Activated CD4-positive, alpha-beta memory T cell treated with anti-CD3 and anti-CD28 coated beads for 36 hours (primary cell): ENCODE measurements at places on chromosomes 13 and 19.

- no peak for DNase-seq
Measured at GRCh38 chr19:16210168-16210567, 12.5 kb downstream of the AP1M1 start.

DNA sequence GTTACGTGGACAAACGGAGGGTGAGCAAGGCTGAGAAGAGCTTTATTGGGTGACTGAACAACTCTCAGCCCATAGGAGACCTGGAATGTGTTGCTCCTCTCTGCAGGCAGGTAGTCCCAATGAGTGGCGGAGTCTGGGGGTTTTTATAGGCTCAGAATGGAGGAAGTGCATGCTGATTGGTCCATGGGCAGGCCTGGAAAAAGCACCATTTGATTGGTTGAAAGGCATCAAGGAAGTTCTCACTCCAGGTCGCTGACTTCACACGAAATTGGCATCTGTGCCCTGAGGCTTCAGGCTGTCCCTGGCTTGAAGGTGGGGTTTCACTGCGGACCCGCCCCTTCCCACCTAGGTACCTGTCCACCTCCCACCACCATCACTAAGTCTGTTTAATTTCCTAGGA is 65.4 kb downstream of the SPATA13 start:
- DNase-seq = no peak

DNA sequence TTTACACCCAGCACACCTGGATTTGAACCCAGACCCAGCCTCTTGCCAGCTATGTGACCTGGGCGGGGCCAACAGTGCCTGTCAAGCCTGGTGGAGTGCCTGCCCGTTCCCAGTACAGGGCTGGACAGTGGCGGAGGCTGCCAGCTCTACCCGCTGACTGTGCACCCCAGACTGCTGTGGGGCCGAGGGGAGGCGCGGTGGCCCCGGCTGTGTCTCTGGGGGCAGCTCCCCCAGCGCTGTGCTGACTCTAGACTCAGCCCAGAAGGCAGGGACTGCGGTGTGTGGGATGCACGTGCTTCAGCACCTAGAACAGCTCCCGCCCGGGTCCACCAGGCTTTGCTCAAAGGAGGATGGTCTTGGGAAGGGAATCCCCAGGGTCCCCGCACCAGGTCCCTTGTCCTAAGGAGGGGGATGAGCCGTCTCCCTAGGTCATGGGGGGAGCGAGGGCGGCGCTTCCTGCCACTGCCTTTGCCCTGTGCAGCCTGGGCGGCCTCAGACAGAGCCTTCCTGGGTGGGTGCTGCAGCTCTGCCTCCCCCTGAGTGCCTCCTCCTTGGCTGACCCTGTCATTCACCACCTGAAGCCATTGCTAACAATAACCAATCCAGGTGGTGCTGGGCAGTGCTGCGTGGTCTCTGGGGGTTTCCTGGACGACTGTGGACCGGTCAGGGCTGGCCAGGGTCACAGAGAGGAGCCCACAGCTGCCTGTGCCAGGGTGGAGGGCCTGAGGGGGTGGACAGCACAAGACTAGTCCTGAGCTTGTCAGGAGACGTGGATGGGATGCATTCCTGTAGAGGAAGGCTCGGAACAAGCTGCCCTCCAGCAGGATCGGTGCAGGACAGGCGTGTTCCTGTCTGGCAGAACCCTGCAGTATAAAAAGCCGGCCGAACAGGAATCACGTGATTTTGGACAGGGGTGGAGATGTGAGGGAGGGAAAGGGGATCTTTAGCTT is 18.6 kb downstream of the TMEM255B start:
- no peak for DNase-seq

DNA sequence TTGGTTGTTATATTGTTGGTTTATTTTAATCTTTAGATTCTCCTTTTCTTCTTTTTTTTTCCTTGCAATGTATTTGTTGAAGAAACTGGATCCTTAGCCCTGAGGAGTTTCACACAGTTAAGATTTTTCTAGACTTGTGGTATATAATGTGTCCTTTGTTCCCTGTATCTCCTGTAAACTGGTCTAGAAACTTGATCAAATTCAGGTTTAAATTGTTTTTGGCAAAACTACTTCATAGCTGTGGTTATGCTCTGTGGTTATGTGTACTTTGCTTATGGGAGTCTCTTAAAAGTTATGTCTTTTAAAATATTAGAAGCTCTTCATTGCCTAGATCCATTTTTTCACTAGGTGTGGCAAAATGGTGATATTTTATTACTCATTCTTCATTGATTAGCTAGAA is 3.7 kb upstream of the MTRF1 start:
- DNase-seq = no peak

- DNase-seq = no peak
Measured at GRCh38 chr13:24075137-24075975, 85.2 kb upstream of the SPATA13 start.

GRCh38 chr19:29529646-29530539 is 4.1 kb downstream of the VSTM2B start:
- no peak for DNase-seq

DNA sequence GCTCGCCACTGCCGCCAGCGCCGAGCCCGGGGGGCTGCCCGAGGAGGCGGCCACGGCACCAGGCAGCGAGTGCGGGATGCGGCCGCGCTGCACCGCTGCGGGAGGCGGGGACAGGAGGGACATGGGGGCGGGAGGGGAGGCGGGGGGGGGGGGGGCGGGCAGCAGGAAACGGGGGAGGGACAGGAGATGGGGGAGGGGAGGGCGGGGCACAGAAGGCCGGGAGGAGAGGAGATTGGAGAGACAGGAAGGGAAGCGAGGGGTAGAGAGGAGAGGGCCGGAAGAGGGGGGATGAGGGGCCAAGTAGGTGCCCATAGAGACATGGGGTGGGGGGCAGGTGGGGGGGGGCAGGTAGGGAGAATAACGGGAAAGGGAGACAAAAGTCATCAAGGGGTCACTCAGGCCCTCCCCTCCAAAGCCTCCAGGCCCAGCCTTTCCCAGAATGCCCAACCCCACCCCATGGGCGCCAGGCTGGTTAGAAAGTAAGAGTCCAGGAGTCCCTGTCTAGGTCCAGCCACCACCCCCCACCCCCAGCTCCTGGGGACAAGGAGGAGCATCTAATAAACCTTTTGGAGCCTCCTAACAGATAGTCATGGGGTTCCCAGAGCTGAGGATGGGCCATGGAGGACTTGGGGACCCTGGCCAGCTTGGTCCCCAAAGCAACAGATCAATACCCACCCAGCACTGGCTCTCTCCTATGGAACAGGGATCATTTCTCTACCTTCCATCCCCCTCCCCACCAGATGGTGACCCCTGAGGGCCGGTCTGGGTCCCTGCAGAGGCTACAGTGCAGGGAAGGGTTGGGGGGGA is 9.5 kb downstream of the NR2F6 start:
- peak; percentile 55 for DNase-seq

DNA sequence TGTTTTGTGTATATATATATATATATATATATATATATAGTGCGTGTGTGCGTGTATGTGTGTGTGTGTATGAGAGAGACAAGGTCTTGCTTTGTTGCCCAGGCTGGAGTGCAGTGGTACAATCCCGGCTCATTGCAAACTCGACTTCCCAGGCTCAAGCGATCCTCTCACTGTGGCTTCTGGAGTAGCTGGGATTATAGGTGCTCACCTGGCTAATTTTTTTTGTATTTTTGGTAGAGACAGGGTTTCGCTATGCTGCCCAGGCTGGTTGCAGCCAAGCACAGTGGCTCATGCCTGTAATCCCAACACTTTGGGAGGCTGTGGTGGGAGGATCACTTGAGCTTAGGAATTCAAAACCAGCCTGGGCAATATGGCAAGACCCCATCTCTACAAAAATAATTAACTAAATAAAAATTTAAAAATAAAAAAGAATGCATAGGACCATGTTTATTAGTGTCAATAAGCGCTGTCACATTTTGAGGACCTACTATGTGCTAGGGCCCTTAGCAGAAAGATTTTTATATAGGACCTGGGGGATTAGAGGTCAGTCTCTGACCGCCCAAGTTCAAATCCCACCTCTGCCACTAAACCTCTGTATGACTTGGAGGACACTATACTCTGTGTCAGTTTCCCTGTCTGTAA is 1.8 kb downstream of the PVR start:
- no peak for DNase-seq

DNA sequence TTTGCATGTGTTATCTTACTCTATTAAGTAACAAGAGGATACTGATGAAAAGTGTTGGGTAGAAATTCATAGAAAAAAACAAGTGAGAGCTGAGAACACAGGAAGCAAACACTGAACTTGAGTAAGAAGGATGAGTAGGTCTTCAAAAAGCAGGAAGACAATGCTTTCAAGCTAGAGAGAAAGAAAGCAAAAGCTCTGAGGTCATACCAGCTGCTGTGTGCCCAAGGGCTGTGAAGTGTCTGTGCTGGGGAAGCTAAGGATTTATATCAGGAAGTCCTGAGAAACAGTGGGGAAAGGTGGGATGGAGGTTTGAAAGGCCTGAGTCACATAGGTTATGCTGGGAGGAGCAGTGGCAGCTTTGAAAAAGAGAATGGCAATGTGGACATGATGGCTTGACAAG is 145.5 kb upstream of the MAB21L1 start:
- no peak for DNase-seq

- DNase-seq = no peak
Measured at GRCh38 chr19:7682175-7682855, 1.7 kb downstream of the TRAPPC5 start.

DNA sequence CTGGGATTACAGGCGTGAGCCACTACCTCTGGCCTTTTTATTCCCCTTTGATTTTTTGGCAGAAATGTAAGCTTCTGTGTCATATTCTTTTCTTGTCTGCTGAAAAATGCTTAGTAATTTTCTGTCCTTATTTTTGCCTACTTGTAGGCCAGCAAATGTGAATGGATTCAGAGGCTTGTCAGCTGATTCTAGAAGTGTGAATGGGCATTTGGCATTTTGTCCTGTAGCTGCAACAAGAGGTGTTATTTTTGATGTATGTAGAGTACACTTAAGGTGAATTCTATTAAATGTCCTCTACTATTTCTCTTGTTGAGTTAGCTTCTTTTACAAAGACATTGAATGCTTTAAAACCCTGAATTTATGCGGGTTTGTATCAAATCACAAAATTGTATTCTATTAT is 50.0 kb downstream of the FRY start:
- DNase-seq = no peak

GRCh38 chr19:16374436-16374835 is 49.8 kb downstream of the KLF2 start:
- peak; percentile 45 for DNase-seq

DNA sequence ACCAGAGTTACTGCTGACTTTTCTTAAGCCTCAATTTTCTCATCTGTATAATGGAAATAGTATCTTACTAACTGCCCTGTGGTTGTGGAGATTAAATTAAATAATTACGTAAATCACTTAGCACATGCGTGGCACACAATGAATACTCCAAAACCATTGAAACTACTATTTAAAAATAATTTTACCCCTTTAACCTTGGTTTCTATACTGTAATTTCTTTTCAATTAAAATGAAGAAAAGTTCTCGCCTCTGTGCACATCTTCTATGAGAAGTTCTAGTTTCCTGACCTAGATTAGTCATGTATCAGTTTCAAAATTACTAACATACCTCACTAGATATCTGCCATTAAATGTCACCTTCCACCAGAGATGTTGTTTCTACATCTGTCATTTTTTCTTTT is 5.7 kb downstream of the SLITRK1 start:
- DNase-seq = no peak

DNA sequence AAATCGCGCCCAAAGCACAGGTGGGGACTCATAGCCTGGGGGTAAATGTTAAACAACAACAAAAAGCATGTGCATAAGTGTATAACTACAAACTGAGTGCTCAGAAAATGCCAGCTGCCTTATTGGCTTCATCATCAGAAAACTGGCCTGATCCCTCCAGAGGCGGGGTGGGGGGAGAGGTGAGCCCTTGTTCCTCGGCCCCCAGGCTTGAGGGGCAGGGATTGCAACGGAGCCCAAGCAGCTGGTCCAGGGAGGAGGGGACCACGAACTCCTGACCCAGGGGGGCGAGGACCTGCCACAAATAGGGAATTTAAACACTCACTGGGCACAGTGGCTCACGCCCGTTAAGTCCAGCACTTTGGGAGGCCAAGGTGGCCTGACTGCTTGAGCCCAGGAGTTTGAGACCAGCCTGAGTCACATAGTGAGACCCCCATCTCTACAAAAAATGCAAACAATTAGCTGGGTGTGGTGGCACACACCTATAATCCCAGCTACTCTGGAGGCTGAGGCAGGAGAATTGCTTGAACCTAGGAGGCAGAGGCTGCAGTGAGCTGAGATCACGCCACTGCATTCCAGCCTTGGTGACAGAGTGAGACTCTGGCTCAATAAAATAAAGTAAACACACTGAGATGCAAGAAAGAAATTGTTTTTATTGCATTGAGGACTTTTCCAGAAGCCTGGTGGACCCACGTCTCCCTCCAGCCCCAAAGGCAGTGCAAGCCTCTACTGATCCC is 8.7 kb downstream of the SIRT6 start:
- no peak for DNase-seq

- no peak for DNase-seq
Measured at GRCh38 chr13:112078879-112079531, 12.1 kb downstream of the SOX1 start.

GRCh38 chr13:94966422-94966955 is 254.1 kb upstream of the SOX21 start:
- DNase-seq = no peak

- DNase-seq = no peak
Measured at GRCh38 chr13:38366954-38367645, 17.4 kb downstream of the UFM1 start.

DNA sequence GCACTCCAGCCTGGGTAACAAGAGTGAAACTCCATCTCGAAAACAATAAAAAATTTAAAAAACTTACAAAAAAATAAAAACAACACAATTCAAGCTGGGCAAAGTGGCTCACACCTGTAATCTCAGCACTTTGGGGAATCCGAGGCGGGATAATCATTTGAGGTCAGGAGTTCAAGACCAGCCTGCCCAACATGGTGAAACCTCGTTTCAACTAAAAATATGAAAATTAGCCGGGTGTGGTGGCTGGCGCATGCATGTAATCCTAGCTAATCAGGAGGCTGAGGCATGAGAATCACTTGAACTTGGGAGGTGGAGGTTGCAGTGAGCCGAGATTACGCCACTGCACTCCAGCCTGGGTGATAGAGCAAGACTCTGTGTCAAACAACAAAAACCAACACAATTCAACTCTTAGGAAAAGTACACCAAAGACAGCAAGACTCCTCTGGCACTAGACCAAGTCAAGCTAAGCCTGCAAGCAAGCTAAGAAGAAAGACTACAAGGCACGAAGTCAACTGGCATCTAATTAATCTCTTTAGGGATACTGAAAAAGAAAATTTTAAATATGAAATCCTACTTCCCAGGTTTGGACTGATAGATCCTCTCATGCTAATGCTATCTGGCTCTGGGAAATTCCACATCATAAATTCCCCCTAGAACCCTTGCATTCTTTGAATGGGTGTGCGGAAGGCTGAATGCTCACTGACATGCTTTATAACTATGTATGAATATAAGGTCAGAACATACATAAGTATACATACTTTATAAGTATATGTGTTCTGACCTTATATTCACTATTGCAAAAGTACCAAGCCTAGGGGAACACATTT is 7.9 kb downstream of the PBX4 start:
- DNase-seq = no peak

- DNase-seq = peak; percentile 38
Measured at GRCh38 chr19:54388802-54389139, 24.0 kb upstream of the LAIR1 start.

- DNase-seq = peak; percentile 90
Measured at GRCh38 chr19:17488593-17489391, 18.5 kb downstream of the SLC27A1 start.

GRCh38 chr19:48625891-48626327 is 6.6 kb downstream of the SPHK2 start:
- no peak for DNase-seq
